ENCODE measurements at places on chromosomes 4 and X.

DNA sequence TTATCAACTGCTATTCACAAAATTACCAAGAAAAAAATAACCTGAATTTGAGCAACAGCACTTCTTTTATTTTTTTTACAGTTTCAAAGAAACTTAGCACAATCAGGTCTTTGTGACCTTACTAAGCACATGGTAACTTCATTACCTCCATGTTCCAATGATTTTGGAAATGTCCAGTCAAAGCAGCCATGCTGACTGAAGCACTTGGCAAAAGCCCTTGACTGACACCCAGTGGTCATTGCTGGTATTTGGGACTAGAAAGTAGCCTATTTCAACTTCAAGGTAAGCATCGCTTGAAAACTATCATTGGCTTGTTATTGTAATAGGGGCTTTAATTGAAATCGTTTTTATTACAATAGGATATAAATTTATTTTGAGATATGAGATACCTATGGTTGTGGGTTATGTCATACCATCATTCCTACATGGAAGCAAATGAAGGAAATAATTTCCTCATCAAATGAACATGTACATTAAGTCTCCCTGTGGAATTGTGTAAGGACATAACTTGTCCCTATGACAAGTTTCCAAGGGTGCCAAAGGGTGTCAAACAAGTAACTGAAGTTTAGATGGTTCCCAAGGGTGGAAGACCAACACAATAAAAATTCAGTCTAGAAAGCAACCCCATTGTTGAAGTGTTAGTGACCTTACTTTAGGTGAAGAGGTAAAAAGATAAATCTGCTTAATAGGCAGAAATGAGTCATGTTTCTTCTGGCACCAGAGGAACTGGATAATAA, 15.2 kb upstream of the ANXA10 start:
- DNase-seq, result peak; percentile 22

DNA sequence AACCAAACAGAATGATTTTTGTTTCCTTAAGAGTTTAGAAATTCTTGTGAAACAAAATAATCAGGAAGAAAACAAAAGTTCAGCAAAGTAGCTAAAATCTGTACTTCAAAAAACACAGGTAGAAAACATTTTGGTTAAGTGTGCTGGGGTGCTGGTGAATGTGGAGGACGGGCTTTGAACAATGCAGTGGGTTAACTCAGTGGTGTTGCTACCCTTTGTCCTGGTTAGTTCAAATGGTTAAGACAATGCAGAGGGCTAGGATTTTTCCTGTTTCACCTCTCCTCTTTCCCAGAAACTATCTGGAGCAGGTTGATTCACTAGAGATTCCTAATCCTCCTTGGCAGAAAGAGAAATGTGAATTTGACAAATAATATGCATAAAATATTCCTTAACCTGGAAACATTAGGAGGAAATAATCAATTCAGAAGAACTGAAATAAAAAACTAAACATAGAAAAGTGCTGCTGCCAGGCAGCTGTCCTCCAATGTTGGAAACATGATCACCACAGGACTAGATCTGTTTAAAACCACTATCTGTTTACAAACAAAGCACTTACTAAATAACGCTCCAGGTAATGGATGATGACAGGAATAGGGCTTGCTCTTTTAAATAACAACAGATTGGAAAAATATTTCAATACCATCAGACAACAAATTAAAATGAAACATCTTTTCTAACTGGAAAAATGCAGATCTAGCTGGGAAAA, 148.9 kb downstream of the MAML3 start:
- DNase-seq, result no peak

- no peak for DNase-seq
These were observed 21.0 kb downstream of the RBM47 start for GRCh38 chr4:40608628-40609027.

- DNase-seq, result no peak
These were observed 395.1 kb downstream of the RAB28 start for GRCh38 chr4:13088726-13089658.

- no peak for DNase-seq
These were observed 347.7 kb downstream of the HS3ST1 start for GRCh38 chr4:11081006-11081405.

GRCh38 chr4:2511645-2512131, 24.8 kb upstream of the FAM193A start:
- peak; percentile 4 for DNase-seq

DNA sequence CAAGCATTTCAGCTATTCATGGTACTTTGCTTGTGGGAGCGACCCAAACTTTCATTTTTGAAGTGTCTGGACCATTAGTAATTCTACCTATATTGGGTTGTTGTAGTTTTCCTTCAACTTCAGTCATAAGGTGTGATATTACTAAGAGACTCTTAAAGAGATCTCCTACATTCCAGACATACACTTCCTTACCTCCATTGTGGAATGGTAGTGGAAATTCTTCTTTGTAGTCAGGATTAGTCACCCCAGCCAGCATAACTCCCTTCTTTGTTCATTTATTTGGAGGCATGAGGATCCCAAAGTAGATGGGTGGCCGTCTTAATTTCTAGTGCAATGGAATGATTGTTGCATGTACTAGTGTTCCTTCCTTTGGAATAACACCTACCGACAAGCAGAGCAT, 991.4 kb downstream of the ARAP2 start:
- DNase-seq, result no peak

- no peak for DNase-seq
These were observed 389.3 kb upstream of the EPHA5 start for GRCh38 chr4:66059556-66059955.

DNA sequence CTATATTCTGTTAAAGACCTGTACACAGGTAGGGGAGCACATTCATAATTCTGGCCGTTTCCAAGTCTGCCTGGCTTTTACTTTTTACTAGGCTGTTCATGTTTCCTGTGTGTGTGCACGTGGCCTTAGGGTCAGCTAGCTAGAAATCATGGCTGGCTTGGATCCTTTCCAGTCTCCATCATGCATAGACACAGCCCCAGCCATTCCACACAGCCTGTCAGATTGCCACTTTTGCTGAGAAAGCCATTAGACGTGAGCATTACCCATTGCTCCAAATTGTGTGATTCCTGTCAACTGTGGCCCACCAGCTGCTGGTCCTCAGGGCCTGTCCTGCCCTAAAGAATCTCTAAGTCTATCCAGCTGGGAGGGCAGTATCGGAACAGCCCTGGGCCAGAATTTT, 11.4 kb upstream of the SORCS2 start:
- no peak for DNase-seq

GRCh38 chr4:79476196-79476595, 68.2 kb upstream of the GK2 start:
- no peak for DNase-seq

- DNase-seq, result no peak
These were observed 991.8 kb upstream of the SLIT2 start for GRCh38 chr4:19259920-19260319.

DNA sequence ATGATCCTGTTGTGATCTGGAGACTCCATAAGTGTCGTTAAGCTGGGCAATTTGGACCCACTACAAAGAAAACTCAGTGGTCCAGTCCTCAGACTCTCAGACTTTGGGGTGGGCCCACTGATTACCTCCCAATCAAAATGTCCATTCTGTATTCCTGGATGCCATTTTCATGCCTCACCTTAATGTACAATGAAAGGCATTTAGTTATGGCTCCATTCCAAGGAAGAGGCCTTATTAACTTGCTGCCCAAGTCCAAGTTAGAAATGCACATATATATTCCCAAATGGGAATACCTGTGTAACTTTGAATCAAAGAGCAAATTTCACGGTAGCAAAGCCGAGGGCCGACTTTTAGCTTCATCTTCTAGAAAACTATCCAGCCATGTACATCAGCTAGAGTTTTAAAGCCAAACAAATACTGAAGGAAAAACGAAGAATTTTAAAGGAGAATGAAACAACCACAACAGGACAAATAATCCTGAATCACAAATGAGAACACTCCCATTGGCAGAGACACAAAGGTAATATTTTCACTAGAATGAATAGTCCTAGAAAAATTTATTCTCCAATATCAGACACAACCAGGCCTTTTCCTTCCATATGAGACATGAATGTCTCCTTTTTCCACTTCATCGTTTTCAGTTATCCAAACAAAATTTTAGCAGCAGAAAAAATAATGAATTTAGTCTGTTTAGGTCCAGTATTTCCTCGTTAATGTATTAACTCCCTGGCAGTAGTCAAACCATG, 63.7 kb upstream of the HHIP start:
- no peak for DNase-seq

Data from CD4-positive, alpha-beta T cell treated with Interleukin-2 at 100 ng/mL for 4 hours (primary cell).